ENCODE measurements at places on chromosomes 16 and 17.
A peak's percentile ranks its signal among the peaks of the same experiment; 100 is the strongest.

- peak; percentile 49 for DNase-seq
Measured at GRCh38 chr17:29588562-29589411, 661 bp downstream of the GIT1 start.

GRCh38 chr17:30300818-30301217 lies 9.1 kb upstream of the BLMH start:
- no peak for DNase-seq

DNA sequence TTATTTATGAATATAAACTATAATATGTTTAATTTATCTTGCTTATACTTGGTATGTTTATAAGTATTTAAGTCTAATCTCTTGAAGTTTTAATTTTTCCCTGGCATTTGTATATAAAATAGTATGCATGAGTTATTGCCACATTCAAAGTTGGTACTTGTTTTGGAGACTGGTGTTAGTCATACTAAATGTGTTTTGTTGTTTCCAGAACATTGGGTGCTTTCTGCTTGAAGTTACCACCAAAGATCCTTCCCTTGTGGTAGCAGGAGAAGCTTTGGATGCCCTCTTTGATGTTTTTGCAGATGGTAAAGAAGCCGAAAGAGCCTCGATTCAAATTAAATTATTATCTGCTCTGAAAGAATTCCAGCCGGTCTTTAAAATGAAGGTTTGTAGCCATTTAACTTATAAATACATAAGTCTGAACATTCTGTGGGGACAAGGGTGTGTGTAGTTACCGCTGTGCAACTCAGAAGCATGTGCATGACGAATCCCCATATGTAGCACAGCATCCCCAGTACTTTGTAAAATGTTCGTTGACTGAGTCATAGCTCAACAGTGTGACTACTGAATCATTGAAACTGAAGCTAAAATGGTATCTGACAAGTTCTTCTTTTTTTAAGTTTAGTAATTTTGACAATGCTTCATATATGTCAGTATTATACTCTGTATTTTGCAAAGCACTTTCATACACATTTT lies 36.4 kb downstream of the HEATR3 start:
- DNase-seq, result peak; percentile 61

DNA sequence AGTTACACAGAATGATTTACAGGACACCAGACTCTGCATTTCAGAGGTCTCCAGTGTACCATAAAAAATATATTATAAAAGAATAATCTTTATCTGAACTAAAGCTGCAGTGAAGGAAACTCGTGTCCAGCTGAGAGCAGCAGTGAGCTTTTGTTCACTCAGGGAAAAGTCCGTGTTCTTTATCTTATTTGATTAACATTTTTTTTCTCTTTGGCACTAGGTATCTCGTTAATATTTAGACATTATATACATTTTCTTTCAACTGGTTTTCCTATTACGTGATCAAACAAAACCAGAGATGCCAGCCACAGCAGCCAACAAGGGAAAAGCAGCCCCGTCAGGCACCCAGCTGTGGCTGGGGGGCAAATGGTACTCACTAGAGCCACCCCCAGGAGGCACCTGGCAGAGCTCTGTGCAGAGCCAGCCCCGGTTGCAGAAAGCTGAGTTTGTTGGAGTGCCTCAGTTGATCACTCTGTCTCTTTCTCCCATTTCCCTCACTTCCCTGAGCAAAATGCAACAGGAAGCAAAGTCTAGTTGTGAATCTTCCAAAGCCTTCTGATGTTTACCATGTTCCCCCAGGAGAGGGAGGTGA lies 1.1 kb upstream of the HS3ST4 start:
- no peak for DNase-seq

DNA sequence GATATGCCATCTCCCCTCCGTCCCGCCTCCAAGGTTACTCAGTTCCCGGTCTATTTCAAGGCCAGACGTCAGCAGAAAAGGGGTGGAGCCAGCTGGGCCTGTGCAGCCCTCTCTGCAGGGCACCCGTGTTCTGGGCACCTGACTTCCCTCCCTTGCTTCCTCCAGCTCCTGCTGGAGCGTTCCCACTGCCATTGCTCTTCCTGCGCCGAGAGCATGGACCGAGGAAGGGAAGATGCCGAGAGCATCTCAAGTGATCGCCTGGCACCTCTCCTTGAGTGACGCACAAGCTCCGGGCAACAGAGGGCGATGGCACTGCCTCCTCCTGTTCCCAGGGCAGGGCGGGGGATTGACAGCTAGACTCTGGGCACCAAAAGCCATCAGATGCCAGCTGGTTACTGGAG lies 29.4 kb upstream of the NAT9 start:
- no peak for DNase-seq

GRCh38 chr17:40068584-40068916 lies 5.8 kb downstream of the THRA start:
- no peak for DNase-seq

- DNase-seq, result peak; percentile 42
Measured at GRCh38 chr17:7307686-7308624, 527 bp downstream of the EIF5A start.

- no peak for DNase-seq
Measured at GRCh38 chr17:12877953-12878669, 88.8 kb downstream of the ARHGAP44 start.

GRCh38 chr16:1174477-1175357 lies 21.8 kb downstream of the CACNA1H start:
- DNase-seq, result peak; percentile 31

GRCh38 chr16:278863-279366 lies 1.5 kb upstream of the ARHGDIG start:
- peak; percentile 56 for DNase-seq

DNA sequence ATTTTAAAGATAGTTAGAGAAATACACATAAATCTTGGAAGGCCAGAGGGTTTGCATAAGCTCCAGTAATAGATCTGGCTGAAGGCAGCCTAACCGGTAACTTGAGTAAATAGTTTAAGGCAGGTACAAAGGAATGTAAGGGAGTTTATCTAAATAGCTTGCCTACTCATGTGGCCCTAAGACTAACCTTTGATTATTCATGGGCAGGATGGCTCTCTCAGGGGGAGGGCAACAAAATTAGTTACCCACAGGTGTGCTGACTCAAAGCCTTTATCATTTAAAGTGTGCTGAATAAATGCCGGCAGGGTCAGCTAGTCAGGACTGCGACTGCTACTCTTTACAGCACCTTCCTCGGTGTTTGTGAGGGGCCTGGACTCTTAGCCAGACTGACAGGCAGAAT lies 761.3 kb upstream of the KIF2B start:
- DNase-seq, result peak; percentile 34

GRCh38 chr16:677316-678190 lies 2.1 kb downstream of the RHBDL1 start:
- DNase-seq, result no peak

- DNase-seq, result peak; percentile 4
Measured at GRCh38 chr16:74034862-74035261, 261.8 kb upstream of the PSMD7 start.

DNA sequence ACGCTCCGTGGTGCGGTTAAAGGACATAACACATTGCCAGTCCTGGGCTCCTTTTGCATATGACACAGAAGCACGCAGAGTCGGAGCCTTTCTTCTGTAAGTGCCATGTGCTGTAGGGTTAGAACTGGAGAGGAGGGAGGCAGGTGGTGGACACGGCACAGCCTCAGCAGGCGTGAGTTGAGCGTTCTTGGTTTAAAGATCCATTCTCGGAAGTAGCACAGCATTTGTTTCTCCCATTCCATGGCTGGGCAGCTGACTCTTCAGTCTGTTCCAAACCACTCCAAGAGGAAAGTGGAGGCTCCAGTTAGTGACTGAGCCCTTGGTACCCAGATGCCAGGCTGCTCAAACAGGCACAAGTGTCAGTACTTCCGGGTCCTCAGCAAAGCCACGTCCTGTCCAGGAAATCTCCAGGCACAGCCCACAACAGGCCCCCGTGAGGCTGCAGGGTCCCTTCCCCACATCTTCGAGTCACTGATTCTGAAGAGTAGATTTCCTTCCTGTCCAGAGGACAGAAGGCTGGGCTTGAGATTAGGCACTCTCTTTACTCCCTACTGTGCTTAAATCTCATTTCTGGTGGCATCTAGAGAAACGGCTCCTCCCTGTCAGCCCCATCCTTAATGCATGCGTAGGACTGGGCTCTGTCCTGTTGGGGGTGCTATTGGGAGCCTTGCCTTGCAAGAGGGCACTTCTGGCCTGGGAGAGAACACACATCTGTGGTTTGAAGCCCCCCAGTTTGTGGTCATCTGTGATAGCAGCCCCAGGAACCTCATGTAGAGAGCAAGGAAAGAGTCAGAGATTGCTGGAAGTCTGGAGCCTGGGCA lies 39.6 kb upstream of the NAT9 start:
- DNase-seq, result no peak

- no peak for DNase-seq
Measured at GRCh38 chr16:14392960-14393359, 237.1 kb downstream of the PARN start.

DNA sequence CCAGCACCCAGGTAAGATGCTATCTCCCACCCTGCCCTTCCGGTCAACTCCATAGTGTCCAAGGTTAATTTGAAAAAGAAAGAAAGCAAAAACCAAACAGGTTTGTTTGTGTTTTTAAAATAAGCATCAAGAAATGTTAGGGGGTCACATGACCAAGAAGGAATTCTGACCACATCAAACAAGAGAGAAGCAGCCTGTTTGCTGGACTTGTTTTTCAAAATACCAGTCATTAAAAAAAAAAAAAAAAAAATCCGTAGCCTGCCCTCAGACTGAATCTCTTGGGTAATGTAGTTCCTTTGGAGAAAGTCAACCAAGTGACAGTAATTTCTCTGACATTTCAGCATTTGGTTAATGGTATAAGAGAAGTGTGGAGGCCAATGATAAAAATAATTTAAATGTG lies 38.4 kb downstream of the HNF1B start:
- no peak for DNase-seq

DNA sequence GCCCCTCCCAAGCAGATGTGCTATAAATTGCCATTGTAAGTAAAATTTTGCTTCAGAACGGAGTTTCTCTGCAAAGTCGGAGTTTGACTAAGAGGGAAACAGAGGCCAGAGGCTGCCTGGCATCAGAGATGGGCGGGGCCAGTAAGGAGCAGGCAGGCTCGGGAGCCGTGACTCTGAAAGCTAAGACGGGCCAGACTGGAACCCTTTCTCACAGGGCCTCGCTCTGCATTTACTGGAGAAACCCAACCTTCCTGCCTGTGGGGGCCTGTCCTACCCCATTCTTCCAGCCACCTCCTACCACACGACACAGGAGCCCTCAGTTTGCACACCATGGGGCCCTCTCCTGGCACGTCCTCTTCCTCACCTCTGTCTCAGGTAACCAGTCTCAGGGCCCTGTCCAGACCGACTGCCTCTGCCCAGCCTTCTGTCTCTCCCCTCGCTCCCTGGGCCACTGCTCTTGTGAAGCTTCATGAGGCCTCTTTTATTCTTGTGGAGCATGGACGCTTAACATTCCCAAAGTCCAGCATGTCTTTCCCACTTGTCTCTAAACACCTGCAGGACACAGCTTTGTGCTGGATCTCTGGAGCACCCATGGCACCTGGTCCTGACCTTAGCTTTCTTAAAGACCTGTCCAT lies 48.4 kb upstream of the ACSF3 start:
- DNase-seq, result no peak

DNA sequence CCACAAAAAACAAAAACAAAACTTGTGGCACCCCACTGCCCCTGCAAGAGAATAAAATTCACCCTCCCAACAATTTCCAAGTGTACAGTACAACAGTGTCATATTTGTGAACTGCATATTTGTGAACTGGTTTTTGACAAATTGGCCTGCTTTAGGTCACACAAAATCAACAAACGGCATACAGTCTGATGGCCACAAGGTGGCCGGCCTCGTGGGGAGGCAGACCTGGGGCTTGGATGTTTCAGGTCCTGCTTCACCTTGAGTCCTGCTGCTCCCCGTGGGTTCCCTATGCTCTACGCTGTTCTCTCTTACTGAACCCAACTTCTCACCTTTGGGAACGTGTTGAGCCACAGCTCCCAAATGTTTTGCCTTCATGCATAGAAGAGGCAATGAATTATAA lies 102.2 kb downstream of the CDK5R1 start:
- no peak for DNase-seq
